Tibial nerve (tissue), 4 donors: ENCODE measurements at places on chromosomes 7 and 10.

DNA sequence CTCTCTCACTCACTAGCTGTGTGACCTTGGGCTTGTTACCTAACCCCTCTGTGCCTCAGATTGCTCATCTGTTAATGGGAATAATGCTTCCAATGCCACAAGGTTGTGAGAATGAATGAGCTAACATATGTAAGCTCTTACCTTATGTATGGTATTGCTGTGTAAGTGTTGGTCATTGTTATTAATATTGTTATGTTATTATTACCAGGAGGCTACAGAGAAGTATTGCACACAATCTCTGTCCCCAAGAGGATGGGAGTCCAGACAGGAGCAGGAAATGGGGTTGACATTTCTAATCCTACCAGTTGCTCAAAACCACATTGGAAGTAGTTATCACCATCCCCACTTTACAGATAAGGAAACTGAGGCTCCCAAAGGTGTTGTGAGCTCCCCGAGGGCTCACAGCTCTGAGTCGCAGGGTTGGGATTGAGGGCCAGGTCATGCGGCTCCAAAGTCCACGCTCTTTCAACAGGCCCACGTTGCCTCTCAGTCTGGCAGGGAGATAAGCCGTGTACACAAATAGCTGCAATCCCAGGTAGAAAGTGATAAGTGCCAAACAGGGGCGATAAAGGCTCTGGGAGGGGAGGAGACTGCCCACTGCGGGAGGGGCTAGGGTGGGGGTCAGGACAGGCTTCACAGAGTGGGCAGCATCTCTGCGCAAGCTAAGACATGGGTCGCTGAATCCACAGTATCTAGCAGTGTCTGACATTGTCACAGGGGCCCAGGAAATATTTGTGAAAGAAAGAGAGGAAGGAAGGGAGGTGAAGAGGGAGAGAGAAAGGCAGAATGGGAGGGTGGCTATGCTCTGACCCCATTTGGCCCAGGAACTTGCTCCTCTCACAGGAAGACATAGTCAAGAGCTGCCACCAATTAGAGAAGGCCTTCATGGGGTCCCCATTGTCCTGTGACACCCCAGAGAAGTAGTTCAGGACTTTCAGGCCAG lies 9.6 kb upstream of the ZMIZ1 start:
- H3K27ac ChIP-seq = peak overlapping the region; percentile 70
- no peaks in the 10 kb centered on the region for H3K27me3 ChIP-seq
- H3K36me3 ChIP-seq = no peaks in the 10 kb centered on the region
- no peak overlapping the region for H3K4me3 ChIP-seq
- DNase-seq = no peak

- no peak overlapping the region for H3K27ac ChIP-seq
- no peak for DNase-seq
- no peaks in the 10 kb centered on the region for H3K36me3 ChIP-seq
- no peaks in the 10 kb centered on the region for H3K4me1 ChIP-seq
- no peak overlapping the region for H3K4me3 ChIP-seq
- H3K27me3 ChIP-seq = no peaks in the 10 kb centered on the region
These were observed 21.5 kb downstream of the LMOD2 start for GRCh38 chr7:123677061-123677715.

DNA sequence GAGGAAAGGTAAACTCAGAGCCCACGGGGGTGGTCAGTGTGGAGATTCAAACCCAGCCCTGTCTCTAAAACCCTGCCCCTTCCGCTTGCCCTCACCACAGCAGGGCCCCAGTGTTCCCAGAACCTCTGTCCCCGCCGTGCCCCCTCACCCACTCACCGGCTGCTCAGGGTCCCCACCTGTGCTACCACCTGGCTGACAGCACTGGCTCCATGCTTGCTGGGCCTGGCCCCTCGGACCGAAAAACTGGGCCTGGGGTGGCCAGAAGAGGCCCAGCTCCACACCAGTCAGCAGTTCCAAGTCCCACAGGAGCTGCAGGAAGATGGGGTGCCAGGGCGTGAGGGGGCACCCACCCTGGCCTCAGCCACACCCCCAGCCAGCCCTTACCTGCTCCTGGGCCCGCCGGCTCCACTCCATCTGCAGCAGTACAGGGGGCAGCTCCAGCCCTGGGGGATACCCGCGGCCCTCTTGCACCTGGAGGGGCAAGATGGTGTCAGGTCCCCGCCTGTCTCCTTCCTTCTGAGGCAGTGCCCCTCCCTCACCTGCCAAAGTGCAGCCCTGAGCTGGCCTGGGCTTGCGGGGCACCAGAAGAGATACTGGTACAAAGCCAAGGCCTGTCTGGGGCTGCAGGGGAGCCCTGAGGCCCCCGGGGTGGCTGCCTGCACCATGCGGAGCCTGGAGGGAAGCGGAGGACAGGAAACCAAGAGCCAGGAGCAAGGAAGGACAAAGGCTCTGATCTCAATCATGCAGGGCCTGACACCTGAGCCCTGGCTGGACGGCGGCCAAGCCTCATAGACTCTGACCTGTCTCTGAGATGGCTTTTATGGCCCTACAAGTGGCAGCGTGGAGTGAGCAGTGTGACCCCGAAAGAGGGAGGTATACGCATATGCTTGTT lies 11.7 kb downstream of the ATP6V1F start:
- H3K27me3 ChIP-seq = no peaks in the 10 kb centered on the region
- no peak overlapping the region for H3K4me3 ChIP-seq
- H3K36me3 ChIP-seq = no peaks in the 10 kb centered on the region
- H3K27ac ChIP-seq = no peak overlapping the region

DNA sequence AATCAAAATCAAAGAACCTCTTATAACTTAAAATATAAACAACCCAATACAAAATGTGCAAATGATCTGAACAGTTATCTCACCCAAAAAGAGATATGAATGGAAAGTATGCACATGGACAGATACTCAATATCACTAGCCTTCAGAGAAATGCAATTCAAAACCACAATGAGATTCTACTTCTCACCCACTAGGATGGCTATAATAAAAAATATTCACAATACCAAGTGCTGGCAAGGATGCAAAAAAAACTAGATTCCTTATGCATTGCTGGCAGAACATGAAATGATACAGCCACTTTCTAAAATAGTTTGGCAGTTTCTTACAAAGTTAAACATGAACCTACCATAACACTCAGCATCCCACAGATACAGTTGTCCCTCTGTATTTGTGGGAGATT lies 130.1 kb upstream of the LRRN3 start:
- no peaks in the 10 kb centered on the region for H3K36me3 ChIP-seq
- no peak overlapping the region for H3K27ac ChIP-seq
- DNase-seq = no peak
- H3K27me3 ChIP-seq = no peaks in the 10 kb centered on the region
- no peak overlapping the region for H3K4me3 ChIP-seq
- H3K4me1 ChIP-seq = no peaks in the 10 kb centered on the region

DNA sequence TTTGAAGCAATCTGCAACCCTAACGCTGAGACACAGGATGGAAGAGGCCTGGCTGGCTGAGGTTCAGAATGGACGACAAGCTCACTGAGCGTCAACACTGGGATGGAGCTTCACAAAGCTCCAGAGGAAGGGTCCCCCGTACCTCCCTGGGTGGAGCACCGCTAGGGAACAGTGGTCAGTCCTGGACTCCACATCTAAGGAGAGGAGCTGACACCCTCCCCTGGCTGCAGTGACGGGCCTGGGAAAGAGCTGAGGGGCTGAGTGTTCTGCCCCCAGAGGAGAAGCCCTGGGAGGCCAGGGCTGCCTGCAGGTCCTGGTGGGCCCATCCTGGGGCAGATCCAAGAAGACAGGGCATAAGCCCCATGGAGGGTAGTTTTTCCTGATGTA lies 146.2 kb downstream of the ARHGAP22 start:
- DNase-seq = no peak
- H3K27ac ChIP-seq = no peak overlapping the region
- H3K36me3 ChIP-seq = no peaks in the 10 kb centered on the region
- H3K4me1 ChIP-seq = no peaks in the 10 kb centered on the region
- no peaks in the 10 kb centered on the region for H3K27me3 ChIP-seq

DNA sequence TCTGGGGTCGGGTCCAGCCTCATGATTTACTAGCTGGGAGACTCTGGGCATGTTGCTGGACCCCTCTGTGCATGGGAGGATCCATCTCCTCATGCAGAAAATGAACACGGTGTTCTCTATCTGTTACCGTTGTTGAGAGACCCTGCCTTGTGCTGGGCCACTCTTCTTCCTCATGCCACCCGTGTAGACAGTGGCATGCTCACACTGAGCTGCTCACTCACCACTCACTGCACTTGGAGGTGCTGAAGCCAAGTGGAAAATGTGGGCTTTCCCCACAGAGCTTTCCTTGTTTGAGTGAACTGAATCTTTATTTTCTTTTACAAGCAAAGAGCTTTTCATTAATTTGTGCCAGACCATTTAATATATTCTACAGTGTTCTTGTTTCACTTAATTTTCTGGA lies 77.5 kb upstream of the GDF10 start:
- no peaks in the 10 kb centered on the region for H3K4me1 ChIP-seq
- no peak overlapping the region for H3K27ac ChIP-seq
- no peak for DNase-seq
- H3K4me3 ChIP-seq = no peak overlapping the region
- no peaks in the 10 kb centered on the region for H3K36me3 ChIP-seq
- no peaks in the 10 kb centered on the region for H3K27me3 ChIP-seq

- H3K27ac ChIP-seq = no peak overlapping the region
- H3K36me3 ChIP-seq = no peaks in the 10 kb centered on the region
- H3K27me3 ChIP-seq = no peaks in the 10 kb centered on the region
- H3K4me1 ChIP-seq = no peaks in the 10 kb centered on the region
These were observed 324.9 kb downstream of the AGMO start for GRCh38 chr7:15236952-15237351.

- no peak overlapping the region for H3K4me3 ChIP-seq
- H3K27ac ChIP-seq = peak overlapping the region; percentile 18
These were observed 38.1 kb downstream of the UBE2H start for GRCh38 chr7:129914536-129915272.

DNA sequence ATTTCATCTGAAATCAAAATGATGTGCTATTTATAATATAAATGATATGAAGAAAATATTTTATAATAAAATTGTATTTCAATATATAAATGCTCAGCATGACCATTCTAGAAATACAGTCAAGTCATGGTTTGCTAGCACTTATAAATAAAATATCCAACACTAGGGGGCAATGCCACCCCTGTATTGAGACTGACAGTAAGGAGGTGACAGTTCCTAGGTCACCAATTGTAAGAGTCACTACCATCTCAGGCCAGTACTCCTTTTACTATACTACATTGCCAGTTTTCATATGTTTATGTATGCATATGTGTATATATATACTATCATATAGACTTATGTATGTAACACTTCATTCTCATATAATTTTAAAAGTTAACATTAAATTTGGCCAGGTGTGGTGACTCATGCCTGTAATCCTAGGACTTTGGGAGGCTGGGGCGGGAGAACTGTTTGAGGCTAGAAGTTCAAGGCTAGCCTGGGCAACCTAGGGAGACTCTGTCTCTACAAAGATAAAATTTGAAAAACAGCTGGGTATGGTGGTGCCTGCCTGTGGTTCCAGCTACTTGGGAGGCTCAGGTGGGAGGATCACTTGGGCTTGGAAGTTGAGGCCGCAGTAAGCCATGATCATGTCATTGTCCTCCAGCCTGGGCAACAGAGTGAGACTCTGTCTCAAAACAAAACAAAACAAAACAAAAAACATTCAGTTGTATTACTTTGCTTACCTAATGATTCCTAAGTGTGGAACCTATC lies 2.4 kb upstream of the CNOT4 start:
- no peaks in the 10 kb centered on the region for H3K27me3 ChIP-seq
- no peak overlapping the region for H3K27ac ChIP-seq
- no peak overlapping the region for H3K4me3 ChIP-seq

DNA sequence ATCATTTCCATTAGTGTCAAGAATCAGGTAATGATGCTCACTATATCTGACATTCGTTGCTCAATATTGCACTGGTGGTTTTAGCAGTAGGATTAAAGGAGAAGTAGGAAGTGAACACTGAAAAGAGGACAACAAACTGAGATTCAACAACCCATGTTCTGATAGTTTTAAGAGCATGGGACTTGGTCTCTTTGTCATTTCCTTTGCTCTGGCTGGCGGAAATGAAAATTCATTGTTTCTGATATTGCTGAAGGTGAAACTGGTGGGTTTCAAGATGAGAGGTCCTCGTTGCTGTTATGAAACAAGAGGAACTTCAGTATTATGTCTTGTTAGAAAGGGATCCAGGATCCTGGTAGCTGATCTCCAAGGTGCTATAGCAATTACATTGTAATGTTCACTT lies 129.0 kb downstream of the DNAH11 start:
- H3K27ac ChIP-seq = no peak overlapping the region
- no peaks in the 10 kb centered on the region for H3K36me3 ChIP-seq
- H3K27me3 ChIP-seq = no peaks in the 10 kb centered on the region
- no peak overlapping the region for H3K4me3 ChIP-seq
- DNase-seq = no peak

DNA sequence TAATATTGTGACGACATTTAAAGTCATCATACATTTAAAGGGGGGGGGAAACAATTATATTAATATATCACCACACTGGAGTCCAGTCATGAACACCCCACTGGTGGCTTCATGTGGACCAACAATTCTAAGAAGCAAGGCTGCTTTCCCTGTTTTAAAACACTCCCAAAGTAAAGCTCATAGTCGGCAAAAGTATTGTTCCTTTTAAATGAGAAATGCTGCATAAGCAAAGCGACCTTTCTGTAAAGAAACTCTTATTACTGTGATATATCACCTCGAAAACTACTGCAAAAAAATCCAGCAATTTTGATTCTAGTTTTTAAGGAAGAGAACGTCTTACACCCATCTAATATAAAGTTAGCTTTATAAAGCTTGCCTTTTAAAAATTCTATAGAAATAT lies 112.8 kb downstream of the DOCK4 start:
- H3K4me1 ChIP-seq = no peaks in the 10 kb centered on the region
- no peak overlapping the region for H3K4me3 ChIP-seq
- H3K36me3 ChIP-seq = no peaks in the 10 kb centered on the region
- DNase-seq = no peak
- H3K27me3 ChIP-seq = no peaks in the 10 kb centered on the region

GRCh38 chr10:11910102-11910501 lies 86.9 kb downstream of the PROSER2 start:
- no peaks in the 10 kb centered on the region for H3K4me1 ChIP-seq
- H3K27ac ChIP-seq = no peak overlapping the region
- no peak overlapping the region for H3K4me3 ChIP-seq
- no peaks in the 10 kb centered on the region for H3K27me3 ChIP-seq
- no peaks in the 10 kb centered on the region for H3K36me3 ChIP-seq
- no peak for DNase-seq

GRCh38 chr7:141167381-141167964 lies 93.6 kb downstream of the TMEM178B start:
- DNase-seq = no peak
- H3K27ac ChIP-seq = no peak overlapping the region
- H3K27me3 ChIP-seq = no peaks in the 10 kb centered on the region
- H3K4me1 ChIP-seq = no peaks in the 10 kb centered on the region
- no peaks in the 10 kb centered on the region for H3K36me3 ChIP-seq

DNA sequence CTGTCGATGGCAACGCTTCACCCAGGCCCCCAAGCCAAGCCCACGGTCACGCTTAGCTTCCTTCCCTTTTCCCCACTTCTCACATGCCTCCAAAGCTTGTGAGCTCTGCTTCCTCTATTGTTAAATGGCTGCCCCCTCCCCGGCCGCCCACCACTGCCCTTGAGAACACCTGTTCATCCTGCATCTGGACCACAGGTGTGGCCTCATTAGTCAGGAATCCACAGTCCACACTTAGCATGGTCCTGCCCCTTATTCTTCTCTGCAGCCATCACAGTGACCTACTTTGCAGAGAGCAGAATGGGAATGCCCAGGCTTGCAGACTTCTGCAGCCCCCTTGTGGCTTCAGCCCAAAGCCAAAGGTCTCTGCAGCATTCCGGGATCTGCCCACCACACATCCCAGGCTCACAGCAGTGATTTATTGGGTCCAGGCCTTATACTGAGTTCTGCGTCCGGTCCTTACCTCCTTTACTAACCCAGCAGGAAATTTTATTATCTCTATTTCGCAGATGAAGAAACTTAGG lies 66.9 kb downstream of the PTPRE start:
- H3K36me3 ChIP-seq = no peaks in the 10 kb centered on the region
- H3K4me1 ChIP-seq = no peaks in the 10 kb centered on the region
- H3K4me3 ChIP-seq = no peak overlapping the region
- H3K27me3 ChIP-seq = no peaks in the 10 kb centered on the region
- no peak overlapping the region for H3K27ac ChIP-seq
